ENCODE measurements at places on chromosomes 7 and 10.

DNA sequence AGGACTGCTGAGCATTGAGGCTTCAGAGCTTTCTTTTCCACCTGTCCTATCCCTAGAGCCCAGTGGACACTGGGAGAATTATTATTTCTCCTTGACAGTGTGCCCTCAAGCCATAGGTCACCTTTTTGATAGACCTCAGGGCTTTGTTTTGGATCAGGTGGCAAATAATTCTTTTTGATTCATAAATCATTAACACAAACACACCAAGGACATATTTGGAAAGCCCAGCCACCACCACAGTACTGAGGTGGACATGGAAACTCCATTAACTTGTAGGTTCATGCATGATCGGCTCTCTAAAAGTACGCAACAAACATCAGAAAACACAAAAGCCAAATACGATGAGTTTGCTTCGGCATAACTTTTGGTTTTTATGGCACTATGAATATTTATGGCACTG, 17.8 kb upstream of the PLEKHS1 start:
- DNase-seq: no peak

- no peak for DNase-seq
Observed at GRCh38 chr7:132614428-132615318, 38.4 kb upstream of the PLXNA4 start.

GRCh38 chr7:37117292-37117691, 331.4 kb downstream of the ELMO1 start:
- no peak for DNase-seq

GRCh38 chr7:64618785-64619456, 47.0 kb upstream of the ZNF107 start:
- no peak for DNase-seq

DNA sequence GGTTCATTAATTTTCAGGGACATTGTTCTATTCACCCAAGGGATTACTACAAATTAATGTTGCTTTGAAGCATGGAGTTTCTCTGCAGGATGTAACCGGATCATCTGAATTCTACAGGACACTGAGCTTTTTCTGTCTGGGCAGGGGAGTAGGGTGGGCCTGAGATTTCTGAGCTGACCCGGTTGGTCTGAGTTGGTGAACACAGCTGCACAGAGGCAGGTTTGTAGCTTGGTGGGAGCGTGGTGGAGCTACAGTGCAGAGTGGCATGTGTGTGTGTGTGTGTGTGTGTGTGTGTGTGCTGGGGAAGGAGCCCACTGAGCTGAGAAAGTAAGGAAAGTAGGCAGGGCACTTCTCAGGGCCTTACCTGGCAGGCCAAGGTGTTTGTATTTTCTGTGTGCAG, 62.6 kb downstream of the SH2D4B start:
- no peak for DNase-seq

DNA sequence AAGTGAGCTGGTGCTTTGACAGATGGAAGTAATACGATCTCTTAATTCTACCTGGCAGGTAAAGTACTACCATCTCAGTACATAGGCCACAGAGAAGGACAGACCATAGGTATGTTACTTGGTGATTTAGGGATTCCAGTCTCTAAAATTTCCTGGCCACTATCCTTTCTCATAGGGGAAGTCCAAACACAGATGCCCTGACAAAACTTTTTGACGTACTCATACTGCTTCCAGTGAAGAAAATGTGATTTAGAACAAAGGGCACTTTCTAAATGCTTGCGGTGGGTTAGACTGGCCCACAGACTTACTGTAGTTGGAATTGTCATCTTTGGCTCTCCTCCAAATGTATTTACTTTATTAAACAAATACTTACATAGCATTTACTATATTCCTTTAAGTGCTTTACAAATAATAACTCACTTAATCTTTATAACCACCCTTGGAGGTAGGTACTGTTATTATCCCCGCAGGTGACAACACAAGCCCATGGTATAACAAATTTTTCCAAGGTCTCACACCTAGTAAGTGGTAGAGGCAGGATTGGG, 3.0 kb downstream of the PI4K2A start:
- no peak for DNase-seq

DNA sequence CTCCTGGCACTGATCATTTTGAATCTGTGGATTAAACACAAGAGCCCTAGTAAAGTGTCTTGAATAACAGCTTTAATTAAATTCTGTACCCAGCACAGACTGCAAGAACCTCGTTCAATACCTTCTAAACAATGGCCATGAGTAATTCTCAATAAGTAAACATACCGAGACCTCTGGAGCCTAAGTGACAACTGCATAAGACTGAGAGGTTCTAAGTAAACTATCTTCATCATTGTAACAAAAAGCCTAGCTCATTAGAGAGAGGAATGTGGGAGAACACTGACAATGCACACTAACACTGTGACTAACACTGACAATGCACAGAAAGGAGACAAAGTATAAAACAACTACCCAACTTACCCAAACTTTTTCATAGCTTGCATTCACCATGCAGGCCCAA, 117.4 kb downstream of the ELAPOR2 start:
- no peak for DNase-seq

- DNase-seq: no peak
Observed at GRCh38 chr7:102942181-102942866, 29.5 kb downstream of the LRRC17 start.

DNA sequence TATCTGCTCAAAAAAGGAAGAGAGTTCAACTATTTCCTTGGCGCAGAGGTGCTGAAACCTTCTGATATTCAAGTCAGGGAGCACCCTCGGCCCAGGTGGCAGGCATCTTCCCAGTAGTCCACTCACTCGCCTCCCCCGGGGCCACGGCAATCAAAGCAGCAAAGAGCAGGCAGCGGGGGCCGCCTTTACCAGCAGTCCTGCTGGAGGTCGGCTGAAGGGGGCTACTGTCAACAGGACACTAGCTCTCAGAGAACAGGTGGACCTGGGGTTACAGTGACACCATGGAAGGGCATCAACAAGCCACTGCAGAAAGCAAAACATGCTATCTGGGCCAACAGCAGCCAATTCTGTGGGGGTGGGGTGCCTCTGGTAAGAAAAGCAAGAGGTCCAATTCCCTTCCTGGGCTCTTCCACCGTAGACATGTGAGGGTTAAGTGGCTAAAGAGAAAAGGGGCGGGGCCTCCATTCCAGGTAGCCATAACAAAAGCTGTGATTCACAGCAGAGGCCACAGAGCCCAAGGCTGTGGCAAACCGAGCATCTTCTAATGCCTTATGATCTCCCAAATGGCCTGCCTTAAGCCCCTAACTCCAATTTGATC, 9.4 kb downstream of the FZD9 start:
- no peak for DNase-seq

- DNase-seq: no peak
Observed at GRCh38 chr7:119964788-119965542, 308.0 kb upstream of the KCND2 start.

GRCh38 chr10:110931769-110932381, 12.5 kb downstream of the SHOC2 start:
- DNase-seq: no peak

GRCh38 chr7:15821484-15822427, 135.3 kb upstream of the MEOX2 start:
- DNase-seq: no peak

GRCh38 chr10:49081547-49082275, 33.6 kb downstream of the VSTM4 start:
- DNase-seq: no peak

DNA sequence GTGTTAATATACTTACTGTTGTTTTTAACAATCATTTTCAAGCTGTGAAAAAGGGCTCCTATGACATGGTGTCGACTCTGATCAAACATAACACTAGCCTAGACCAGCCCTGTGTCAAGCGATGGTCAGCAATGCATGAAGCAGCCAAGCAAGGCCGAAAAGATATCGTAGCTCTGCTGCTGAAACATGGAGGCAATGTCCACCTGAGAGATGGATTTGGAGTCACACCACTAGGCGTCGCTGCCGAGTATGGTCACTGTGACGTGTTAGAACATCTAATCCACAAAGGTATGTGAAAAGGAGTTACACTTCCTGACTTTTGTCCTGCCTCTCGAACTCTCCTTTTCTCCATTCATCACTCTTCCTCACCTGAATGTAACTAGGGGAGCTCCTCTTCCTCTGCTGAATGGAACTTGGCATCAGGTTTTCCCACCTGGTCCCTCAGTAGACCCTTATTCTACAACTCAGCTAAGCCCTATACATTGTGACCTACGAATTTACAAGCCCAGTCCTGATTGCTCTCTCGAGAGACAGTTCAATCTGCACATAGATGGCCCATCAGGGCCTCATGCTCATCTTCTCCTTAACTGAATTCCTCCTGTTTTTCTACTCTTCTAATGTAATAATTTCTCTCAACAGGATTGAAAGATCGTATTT, 23.0 kb downstream of the ASB15 start:
- DNase-seq: peak; percentile 27

- no peak for DNase-seq
Observed at GRCh38 chr10:60643874-60644273, 134.4 kb upstream of the CDK1 start.

GRCh38 chr10:29132551-29133111, 156.2 kb upstream of the LYZL1 start:
- no peak for DNase-seq

GRCh38 chr7:144791488-144791887, 44.4 kb downstream of the TPK1 start:
- no peak for DNase-seq

Data from stimulated activated CD4-positive, alpha-beta T cell treated with anti-CD3 and anti-CD28 coated beads, Interleukin-4, amount 100 ng/mL, for 4 hours (primary cell).